ENCODE measurements at places on chromosomes 1 and 21. TPM values are rescaled to one million over a fixed set of nuclear protein-coding genes. Genes with fewer than 3 reads are reported as not detected.

DNA sequence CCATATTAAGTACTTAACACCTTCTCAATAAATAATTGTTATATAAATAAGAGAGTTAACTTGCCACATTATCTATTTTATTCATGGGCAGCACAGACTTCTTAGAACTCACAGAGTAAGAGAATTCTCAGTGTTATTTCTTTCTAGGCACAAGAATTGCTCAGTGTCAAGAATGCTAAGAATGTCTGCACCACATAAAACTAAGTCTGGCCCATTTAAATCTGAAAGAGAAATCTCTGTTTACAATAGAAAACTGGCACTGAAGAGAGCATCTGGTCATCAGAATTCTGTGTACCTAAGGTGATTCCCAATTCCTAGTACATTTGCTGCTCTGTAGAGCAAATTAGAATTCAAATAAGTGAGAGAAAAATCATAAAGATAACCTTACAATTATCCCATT, 3.8 kb downstream of the OR10K2 start:
- H3K27ac ChIP-seq = peak overlapping the region; percentile 83
- peaks cover 23% of the 10 kb centered on the region for H3K4me1 ChIP-seq
- no peaks in the 10 kb centered on the region for H3K36me3 ChIP-seq
- no peaks in the 10 kb centered on the region for H3K27me3 ChIP-seq
- DNase-seq = peak; percentile 75

GRCh38 chr21:45433301-45433700, 28.3 kb downstream of the COL18A1 start:
- no peak for DNase-seq
- peaks cover 17% of the 10 kb centered on the region for H3K4me1 ChIP-seq
- H3K27ac ChIP-seq = no peak overlapping the region
- no peak overlapping the region for H3K4me3 ChIP-seq
- no peaks in the 10 kb centered on the region for H3K36me3 ChIP-seq

Gene CTSK
- 2.8 TPM for total RNA-seq

Gene CAPN9
- total RNA-seq = 0.07 TPM

Gene LAPTM5
- total RNA-seq = not detected

Data from GM23338 (cell line).